Central memory CD8-positive, alpha-beta T cell (primary cell): ENCODE measurements at places on chromosomes 7 and 10.
A peak's percentile ranks its signal among the peaks of the same experiment; 100 is the strongest.

- DNase-seq = no peak
Measured at GRCh38 chr10:46537309-46537708, 19.1 kb downstream of the GPRIN2 start.

DNA sequence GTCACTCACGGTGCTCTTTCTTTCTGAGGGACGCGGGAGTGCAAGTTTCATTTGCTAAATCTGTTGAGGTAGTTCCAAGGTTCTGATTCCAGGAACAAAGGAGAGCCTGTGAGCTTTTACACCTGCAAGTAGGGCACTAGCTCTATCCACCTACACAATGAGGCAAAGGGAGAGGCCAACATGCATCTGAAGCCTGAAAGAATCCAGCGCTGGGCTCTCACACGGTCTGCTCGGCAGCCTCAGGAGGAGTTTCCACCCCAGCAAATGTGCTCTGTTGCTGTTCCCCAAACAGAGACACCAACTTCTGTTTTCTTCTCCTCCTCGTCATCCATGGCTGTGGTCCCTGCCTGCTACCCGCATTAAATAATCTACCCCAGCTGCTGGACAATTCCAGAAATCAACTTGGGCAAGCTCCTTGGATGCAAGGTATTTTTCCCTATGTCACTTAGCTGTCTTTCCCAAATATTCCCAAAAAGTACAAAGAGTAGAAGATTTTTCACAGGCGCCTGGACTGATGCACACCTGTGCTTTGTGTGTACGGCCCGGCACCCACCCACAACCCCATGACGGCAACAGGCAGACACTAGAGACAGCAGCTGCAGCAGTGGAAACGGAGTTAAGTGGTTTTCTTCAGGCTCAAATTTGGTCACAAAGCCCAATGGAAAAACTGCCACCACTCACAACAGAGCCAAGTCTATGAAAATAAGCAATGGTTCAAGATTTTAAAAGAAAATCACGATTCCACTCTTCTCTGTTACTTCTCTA is 176.8 kb downstream of the ZMYND11 start:
- no peak for DNase-seq

DNA sequence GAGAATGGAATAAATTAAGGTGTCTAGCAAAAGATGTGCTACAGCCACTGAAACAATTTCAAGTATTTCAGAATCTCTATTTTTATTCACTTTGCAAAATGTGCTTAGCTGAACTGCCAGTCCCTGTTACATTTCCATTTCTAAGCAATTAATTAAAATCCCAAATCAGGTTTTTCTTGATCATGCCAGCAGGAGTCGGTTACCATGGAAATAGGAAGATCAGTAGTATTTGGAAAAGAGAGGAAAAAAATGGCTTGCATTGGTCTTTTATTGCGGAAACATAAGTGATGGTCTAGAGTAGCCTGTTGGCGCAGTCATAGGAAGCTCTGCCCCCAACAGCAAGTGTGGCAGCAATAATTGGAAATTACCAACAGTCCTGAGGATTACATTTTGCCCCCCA is 867.1 kb downstream of the GATA3 start:
- DNase-seq = no peak

DNA sequence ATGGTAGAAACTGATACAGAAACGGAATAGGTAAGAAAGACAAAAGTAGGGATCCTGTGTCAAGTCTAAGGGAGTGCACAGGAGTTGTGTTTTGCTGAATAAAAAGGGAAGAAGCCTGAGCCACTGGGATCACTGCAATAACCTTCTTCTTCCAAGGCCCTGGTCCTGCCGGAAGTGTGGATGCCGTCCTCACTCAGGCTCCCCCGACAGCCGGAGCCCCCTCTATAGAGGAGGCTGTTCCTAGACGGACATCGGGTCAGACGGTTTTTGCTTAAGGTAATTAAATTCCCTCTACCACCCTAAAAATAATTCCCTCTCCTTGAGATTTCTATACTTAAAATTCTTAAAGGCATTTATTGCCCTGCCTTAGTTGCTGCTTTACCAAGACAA is 566.9 kb downstream of the PTPRN2 start:
- no peak for DNase-seq

- no peak for DNase-seq
Measured at GRCh38 chr7:70599446-70600190, 532.3 kb upstream of the GALNT17 start.

GRCh38 chr7:127485482-127485881 is 93.0 kb upstream of the ZNF800 start:
- DNase-seq = no peak

- DNase-seq = no peak
Measured at GRCh38 chr7:35691366-35691765, 3.6 kb downstream of the HERPUD2 start.

GRCh38 chr10:92241158-92241500 is 49.7 kb downstream of the CPEB3 start:
- no peak for DNase-seq

GRCh38 chr10:78620985-78621799 is 447.6 kb upstream of the ZMIZ1 start:
- no peak for DNase-seq

DNA sequence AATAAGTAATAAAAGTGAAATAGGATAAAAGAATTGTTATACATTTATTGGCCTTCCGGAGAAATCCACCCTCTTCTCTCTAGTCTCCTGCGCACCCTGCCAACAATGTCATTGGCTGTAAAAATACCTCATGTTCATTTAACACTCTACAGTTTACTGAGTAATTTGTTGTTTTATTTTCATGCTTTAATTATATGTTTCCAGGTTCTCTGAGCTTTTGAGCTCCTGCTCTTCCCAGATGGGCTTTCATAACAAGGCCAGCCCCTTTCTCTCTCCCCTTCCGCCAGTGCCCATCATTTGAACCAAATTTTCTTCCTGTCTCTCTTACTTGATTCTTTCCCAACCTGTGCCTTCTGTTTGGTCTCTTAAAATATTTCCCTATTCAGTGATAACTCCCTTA is 144.6 kb upstream of the PRSS1 start:
- no peak for DNase-seq

GRCh38 chr10:89080660-89081059 is 90.1 kb downstream of the FAS start:
- no peak for DNase-seq

- no peak for DNase-seq
Measured at GRCh38 chr7:116315293-116315692, 105.0 kb downstream of the TES start.

DNA sequence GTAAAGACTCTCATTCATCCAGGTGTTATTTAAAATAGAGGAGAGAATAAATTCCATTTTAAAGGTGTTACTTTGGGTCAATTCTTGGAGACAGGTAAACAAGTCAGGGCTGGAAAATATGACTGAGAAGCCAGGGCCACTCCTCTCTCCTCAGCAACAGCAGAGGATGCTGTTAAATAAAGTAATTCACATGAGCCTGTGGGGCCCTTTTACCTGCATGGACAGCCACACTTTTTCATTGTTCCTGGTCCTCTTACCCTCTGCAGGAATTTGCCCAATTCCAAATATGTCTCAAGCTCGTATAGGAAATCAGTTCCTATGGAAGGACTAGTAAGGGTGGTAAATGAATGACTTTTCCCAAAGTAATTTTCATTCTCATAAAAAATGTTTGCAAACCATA is 420.1 kb upstream of the KLF6 start:
- DNase-seq = no peak

DNA sequence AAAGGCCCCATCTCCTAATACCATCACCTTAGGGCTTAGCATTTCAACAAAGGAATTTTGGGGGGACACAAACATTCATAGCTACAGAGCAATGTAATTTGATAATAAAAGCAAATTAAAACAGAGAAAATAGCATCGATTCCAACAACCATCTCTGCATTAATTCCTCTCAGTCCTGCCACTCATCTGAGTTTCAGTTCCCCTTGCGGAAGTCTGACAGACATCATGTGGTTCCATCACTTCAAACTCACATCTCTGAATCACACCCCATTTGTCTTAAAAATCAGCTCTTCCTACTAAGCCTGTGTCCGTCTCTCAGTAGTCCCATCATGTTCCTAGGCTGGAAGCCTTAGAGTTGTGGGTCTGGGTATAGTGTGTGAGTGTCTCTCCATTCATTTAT is 3.6 kb downstream of the ADCK2 start:
- no peak for DNase-seq

- no peak for DNase-seq
Measured at GRCh38 chr10:31774928-31775650, 153.5 kb downstream of the ARHGAP12 start.

- DNase-seq = no peak
Measured at GRCh38 chr10:77987671-77988255, 41.6 kb downstream of the POLR3A start.

GRCh38 chr7:51313738-51314425 is 2.7 kb downstream of the COBL start:
- no peak for DNase-seq

- no peak for DNase-seq
Measured at GRCh38 chr7:158618745-158619140, 31.1 kb upstream of the PTPRN2 start.

- DNase-seq = no peak
Measured at GRCh38 chr7:148814922-148815559, 69.0 kb downstream of the EZH2 start.

DNA sequence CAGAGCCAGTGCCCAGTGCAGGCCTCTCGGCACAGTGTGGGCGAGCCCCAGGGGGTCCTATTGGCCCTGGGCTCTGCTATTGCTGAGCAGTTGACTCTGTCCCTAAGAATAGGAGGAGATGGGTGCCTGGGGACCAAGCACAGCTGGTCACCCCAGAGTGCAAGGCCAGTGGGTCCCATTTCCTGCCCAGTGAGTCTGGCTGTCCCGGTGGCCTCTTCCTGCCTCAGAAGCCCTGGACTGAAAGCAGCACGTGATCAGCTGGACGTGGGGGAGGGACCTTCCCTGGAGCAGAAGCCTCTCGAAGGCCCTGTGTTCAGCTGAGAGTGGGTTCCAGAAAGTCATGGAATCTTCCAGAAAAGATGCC is 42.0 kb downstream of the PWWP2B start:
- no peak for DNase-seq

GRCh38 chr10:29063806-29064644 is 224.8 kb upstream of the LYZL1 start:
- no peak for DNase-seq

DNA sequence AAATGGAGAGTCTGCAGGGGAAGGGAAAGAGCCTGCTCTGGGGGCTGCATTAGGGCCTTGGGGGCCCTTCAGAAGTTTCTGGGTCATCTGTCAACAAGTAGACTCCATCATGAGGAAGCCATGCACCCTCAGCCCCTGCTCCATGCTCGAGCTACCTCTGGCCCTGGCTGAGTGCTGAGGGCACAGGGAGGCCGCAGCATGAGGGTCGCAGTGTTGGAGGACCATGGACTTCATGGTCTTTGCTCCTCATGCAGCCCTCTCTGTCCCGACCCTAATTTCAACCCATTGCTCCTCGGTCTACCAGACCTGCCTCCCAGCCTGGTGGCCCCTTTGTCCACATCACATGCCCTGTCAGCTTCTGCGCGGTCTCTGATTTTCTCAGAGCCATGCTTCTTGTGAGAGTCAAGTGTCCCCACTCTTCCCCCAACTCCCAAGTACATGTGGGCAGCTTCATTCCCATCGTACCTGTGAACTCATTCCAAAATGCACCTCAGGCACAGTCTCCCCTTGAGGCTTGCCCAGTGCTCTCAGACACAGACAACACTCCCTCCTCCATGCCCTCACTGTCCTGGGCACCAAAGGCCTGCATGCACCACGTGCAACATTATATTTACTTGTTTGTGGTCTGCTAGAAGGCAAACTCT is 14.7 kb downstream of the ZNF488 start:
- no peak for DNase-seq

GRCh38 chr7:148807436-148807835 is 76.7 kb downstream of the EZH2 start:
- no peak for DNase-seq

DNA sequence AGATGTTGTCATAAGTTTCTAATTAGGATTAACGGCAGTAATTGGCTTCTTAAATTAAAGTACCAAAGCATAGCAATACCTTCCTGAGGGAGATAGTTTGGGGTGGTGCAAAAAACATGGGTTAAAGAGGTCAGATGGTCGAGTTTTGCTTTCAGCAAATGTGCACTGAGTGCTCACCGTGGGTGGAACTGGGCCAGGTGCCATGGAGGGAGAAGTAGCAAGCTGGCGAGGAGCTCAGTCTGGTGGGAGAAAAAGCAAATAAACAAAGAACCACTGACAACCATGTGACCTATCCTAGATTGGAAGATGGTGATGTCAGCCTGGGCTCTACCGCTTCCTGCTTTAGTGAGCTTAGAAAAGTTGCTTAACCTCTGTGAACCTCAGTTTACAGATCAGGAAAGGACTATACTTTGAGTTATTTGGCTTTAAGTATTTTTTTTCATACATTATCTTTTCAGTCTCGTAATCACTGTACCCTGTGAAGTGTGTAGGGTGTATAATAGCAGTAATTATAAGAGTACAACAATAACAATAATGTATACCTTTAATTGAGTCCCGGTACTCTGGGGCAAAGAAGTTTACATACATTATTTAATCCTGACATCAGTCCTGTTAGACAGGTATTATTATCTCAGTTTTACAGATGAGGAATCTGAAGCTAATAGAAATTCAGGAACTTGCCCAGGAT is 69.0 kb upstream of the PDCD4 start:
- peak; percentile 27 for DNase-seq

- no peak for DNase-seq
Measured at GRCh38 chr7:26685606-26686005, 178.8 kb downstream of the SKAP2 start.

DNA sequence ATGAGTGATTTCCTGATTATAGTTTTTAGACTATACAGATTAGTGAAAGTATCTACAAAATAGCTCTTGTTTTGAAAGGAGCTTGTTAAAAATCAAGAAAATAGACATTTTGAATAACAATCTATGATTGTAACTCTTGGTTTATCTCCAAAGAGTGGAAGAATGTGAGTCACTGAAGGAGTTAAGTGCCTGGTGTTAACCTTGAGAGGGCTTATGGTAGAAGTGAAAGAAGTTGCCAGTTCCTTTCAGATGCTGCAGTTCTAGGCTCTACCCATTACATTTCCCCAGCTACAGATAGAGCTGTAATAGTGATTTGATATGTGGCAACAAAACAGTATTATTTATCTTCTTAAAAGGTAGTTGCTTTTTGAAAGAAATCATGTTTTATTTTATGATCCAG is 12.7 kb downstream of the NRBF2 start:
- DNase-seq = no peak

- DNase-seq = no peak
Measured at GRCh38 chr10:78817361-78817760, 251.4 kb upstream of the ZMIZ1 start.

- DNase-seq = no peak
Measured at GRCh38 chr7:5634107-5634950, 147.1 kb downstream of the RNF216 start.
